DND-41 (cell line): ENCODE measurements at places on chromosomes 11 and 22.
A peak's percentile ranks its signal among the peaks of the same experiment; 100 is the strongest.

DNA sequence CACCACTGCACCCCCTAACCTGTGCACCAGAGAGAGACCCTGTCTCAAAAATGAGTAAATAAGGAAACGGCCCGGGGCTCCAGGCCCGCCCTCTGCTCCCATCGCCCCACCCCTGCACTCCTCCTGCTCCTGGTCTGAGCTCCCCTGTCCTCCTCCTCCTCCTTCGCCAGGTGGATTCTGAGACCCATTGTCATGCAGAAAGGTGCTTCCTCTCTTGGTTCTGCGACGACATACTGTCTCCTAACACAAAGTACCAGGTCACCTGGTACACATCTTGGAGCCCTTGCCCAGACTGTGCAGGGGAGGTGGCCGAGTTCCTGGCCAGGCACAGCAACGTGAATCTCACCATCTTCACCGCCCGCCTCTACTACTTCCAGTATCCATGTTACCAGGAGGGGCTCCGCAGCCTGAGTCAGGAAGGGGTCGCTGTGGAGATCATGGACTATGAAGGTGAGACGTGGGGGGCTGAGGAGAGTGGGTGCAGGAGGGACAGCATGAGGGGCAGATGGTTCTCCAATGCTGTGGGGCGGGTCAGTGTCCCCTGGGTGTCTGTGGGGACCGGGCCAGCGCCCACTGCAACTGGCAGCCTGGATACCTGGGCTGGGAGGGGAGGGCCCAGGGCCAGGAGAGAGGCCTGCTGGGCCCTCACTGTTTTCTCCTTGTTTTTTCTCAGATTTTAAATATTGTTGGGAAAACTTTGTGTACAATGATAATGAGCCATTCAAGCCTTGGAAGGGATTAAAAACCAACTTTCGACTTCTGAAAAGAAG lies 3.1 kb upstream of the APOBEC3D start:
- DNase-seq = no peak

- no peak for DNase-seq
Observed at GRCh38 chr11:61599968-61600710, 19.3 kb upstream of the SYT7 start.

GRCh38 chr22:40348025-40348658 lies 1.8 kb downstream of the ADSL start:
- DNase-seq = peak; percentile 64

DNA sequence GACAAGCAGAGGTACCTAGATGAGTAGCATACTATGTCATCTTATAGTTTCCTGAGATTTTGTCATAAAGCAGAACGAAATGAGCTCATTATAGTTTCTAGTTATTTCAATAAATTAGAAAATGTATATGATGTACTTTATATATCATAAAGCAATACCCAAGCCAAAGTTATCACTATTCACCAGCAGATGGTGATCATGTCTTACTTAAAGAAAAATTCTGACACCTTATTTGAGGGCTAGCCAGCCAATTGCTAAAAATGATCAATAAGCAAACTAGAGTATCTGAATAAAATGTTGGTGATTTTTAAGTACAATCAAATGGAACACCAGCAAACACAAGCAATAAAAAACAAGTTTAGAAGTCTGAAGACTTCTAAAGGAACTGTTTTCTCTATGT lies 44.1 kb downstream of the RSF1 start:
- DNase-seq = no peak

DNA sequence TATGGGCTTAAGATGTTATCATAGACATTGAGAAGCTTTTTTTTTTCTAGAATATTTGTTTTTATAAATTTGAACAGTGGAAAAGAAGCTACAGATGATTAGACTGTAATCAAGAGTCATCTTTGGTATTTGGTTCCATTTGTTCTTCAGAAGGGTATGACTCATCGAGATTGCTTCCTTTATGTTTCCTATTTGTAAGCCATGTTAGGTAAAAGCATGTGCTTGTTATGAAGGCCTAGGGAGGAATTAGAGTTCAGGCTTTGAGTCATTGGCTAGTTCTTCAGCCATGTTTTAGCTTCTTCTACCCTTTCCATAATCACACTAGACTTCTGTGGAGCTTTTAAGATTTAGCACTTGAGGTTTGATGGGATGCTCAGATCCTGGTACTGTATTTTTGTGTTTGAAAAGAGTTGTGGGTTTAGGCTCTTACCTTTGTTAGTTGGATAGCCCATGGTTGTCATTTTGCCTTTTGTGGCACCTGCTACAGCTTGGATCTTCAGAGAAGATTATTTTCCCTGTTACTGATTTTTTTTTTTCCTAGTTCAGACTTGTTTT lies 44.3 kb downstream of the POLD3 start:
- no peak for DNase-seq

- no peak for DNase-seq
Observed at GRCh38 chr11:76739798-76740197, 43.4 kb upstream of the TSKU start.

DNA sequence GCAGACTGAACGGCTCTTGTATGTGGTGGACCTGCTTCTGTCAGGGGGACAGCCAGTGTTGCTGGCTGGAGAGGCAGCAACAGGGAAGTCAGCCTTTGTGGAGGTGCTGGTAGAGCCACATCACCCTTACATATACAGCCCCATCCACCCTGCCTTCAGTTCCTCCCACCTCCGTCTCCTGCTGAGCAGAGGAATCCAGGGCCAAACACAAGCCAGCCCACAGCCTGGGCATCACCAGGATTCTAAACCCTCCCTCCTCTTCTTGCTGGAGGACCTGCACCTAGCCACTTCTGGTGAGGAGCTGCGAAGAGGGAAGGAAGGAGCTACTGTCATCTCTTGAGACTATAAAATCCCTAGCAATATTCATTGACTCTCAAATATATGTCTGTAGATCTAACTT lies 51.6 kb downstream of the DNHD1 start:
- DNase-seq = no peak

DNA sequence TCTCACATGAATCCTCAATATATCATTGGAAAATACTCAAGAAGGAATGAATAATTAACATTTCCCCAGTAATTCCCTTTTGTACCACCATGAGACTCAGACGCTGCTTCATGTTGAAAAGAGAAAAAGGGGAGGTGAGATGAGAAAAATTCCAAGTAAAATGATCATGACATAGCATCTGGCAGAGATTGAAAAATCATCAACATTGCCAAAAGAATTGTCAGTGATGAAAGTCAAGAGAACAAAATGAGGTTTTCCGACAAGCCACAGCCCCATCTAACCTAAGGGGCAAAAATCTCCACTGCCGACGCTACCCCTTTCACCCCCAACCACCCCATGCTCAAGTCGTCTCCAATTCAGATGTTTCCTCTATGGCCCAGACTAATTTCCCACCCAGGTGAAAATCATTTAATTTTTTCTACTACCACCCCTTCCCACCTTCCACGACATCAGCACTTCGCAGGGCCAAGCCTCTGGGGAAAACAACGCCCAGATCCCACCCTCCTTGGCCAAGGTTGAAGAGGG lies 1.2 kb downstream of the RAB6A start:
- DNase-seq = no peak

DNA sequence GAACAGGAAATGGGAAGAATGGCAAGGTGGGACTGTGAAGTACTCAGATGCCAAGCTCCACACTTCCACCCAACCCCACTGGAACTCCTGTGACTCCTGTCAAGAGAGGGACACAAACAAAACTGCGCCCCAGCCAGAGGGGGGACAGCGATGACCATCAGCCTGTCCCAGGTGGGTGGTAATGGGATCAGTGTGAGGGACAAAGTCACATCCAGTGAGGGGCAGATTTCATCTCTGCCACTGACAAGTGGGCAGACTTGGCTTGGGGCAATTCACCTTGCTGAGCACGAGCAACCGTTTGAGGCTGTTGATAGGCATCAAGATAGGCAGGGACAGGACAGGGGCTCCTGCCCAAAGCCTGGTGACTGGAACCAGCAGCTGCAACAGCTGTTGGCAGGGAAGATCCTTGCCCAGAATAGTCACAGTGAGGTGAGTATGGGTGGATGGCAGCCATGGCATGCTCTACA lies 105.4 kb upstream of the PITPNB start:
- DNase-seq = no peak
